Stimulated activated naive CD8-positive, alpha-beta T cell treated with anti-CD3 and anti-CD28 coated beads, Interleukin-15, amount 100 ng/mL, for 72 hours (primary cell): ENCODE measurements at places on chromosomes 3 and 15.

GRCh38 chr3:32593903-32594525 lies 23.4 kb upstream of the DYNC1LI1 start:
- DNase-seq: no peak

DNA sequence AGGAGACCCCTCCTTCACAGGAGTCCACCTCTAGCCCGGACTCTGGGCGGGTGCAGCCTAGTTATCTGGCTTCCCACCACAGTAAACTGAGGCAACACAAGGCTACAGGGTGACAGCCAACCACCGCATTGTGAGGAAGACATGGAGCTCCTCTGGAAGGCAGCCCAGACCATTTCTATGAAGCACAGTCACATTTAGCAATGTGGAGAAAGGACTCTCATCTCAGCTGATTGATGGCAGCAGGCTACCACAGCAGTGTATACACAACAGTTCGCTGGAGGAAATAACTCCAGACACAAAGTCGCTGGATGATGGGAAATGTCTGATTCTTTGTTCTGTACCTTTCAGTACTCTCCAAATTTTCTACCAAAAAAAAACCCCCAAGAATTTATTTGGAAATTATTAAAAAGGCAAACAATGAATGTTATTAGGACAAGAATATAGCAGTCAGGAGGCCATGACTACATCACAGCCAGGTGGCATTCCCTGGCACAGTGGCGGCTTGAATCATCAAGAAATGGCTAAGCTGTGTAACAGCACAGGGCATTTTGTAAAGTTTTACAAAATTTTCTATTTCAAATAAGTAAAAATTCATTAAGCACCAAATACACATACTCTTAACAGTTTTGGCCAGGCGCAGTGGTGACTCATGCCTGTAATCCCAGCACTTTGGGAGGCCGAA lies 40.1 kb downstream of the FAN1 start:
- no peak for DNase-seq

DNA sequence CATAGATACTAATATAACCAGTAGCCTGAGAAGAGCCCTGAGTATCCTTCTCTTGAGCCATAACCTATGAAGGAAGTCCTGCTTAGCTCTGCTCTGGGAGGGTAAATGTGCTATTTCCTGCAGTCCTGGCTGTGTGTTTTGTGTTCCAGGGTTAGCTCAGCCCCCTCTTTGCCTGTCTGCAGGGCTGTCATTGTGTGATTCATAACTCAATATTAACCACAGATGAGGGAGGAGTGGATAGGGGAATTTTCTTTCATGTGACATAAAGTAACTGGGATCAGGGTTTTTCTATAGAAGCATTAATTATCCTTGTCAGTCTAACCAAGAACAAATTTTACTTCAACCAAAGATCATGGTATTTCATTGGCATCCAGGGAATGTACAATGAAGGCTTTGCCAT lies 183.3 kb upstream of the ZBTB20 start:
- DNase-seq: no peak

DNA sequence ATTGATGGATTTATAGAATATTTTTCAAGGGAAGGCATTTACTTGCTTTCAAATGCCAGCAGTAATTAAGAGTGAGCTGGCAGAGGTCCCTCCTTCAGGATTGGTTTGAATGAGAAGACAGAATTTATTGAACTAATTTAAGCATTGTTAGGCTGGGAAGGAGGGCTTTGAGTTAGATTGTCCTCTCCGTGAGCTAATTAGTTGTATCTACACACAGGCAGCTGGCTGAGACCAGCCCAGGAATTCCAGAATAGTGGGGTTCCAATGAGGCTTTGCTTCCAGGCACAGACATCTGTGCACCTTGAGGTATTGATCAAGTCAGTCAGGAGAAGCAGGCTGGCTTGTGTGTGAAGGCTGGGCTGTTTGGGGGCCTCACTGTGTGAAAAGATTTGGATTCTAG lies 124.0 kb upstream of the WNT5A start:
- no peak for DNase-seq

DNA sequence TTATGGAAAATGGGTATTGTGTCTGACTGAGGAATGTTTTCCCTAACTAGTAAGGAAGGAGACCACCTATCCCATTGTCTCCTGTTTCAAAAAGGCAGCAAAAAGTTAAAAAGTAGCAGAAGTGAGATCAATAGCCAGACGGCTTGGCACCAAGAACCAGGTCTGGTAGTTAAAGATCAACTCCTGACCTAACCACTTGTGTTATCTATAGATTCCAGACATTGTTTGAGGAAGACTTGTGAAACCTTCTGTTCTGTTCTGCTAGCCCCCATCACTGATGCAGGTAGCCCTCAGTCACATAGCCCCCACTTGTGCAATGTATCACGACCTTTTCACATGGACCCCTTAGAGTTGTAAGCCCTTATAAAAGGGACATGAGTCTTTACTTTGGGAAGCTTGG lies 46.3 kb upstream of the C2CD4B start:
- DNase-seq: no peak

DNA sequence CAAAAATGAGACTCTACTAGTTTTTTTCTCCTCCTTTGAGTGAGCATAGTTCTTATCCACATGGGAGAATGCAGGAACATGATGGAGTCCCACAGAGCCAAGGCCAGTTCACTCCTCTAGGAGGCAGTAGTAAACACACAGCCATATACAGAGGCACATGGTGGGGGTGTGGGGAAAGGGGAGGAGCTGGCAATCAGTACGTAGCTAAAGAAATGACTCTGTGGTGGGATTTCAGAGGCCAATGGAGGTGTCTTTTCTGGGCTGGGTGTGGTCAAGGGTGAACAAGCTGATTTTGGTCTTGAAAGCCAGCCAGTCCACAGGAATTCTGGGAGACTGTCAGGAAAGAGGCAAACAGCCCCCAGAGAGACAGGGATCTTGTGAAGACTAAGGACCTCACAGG lies 6.6 kb upstream of the RAB11A start:
- DNase-seq: peak; percentile 76

DNA sequence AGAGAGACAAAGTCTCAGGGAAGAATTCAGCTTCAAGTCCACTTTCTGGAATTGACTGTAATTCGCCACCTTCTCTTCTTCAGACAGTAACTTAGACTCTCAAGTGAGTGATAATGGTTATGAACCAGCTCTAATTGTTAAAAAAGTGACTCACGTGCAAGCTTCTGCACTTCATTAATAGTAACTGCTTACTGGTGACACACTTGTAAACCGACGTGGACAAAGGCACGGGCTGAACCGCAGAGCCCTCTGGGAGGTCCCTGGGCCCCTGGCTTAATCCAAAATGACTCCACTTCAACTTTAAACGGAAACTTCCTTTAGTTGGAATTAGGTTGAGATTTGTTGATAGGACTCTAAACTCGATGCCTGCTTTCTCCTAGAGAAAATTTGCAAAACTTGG lies 17.0 kb downstream of the MUC4 start:
- DNase-seq: no peak

GRCh38 chr3:66255865-66256264 lies 35.1 kb downstream of the SLC25A26 start:
- no peak for DNase-seq
